ENCODE measurements at places on chromosomes 4 and X. TPM values are rescaled to one million over a fixed set of nuclear protein-coding genes. Genes with fewer than 3 reads are reported as not detected.

- DNase-seq, result no peak
Measured at GRCh38 chr4:182644683-182645050, 272.5 kb downstream of the DCTD start.

GRCh38 chrX:41381685-41382084, 47.7 kb downstream of the DDX3X start:
- peak; percentile 66 for DNase-seq

DNA sequence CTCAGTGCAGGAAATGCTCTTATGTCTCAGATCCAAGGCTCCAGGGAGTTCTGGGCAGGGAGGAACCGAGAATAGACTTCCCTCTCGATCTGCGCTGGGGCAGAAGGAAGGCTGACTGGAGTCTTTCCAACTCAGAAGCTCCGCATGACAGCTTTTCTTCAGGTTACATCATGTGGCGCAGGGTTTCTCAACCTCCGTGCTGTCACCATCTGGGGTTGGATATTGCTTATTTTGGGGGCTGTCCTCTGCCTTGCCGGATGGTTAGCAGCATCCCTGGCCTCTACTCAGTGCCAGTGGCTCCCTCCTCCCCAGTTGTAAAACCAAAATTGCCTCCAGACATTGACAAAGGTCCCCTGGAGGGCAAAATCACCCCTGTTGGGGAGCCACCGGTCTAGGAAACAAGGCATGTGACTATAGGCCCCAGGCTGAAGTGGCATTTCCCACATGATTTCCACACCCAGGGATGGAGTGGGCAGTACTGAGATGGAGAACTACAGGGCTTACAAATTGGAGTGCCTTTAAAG, 21.4 kb downstream of the REELD1 start:
- no peak for DNase-seq

GRCh38 chr4:90904021-90904420, 776.8 kb downstream of the CCSER1 start:
- no peak for DNase-seq

DNA sequence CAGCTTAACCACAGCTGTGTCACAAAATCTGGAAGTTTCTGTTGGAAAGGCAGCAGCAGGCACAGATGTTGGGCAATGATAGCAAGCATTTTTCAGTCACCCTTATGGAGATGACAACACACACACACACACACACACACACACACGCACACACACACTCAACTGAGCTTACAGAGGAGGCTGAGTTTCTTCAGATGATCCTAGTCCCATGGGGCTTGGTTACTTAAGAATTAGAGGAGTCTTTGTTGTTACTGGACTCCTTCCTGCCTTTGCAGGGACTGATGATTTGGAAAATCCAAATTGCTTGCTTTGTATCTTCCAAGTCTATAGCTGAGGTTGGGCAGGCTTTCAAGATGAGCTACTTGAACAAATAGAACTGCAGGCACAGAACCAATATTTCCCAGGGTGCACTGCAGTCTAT, 740.1 kb upstream of the PITX2 start:
- DNase-seq, result no peak

DNA sequence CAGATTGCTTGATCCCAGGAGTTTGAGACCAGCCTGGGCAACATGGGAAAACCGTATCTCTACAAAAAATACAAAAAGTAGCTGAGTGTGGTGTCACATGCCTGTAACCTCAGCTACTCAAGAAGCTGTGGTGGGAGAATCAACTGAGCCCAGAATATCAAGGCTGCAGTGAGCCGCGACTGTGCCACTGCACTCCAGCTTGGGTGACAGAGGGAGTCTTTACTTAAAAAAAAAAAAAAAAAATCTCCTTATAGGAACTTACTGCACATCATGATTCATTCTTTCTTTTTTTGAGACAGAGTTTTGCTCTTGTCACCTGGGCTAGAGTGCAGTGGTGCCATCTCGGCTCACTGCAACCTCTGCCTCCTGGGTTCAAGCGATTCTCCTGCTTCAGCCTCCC, 24.3 kb downstream of the UPF3B start:
- DNase-seq, result no peak

- no peak for DNase-seq
Measured at GRCh38 chr4:8025668-8026067, 86.0 kb upstream of the AFAP1 start.

DNA sequence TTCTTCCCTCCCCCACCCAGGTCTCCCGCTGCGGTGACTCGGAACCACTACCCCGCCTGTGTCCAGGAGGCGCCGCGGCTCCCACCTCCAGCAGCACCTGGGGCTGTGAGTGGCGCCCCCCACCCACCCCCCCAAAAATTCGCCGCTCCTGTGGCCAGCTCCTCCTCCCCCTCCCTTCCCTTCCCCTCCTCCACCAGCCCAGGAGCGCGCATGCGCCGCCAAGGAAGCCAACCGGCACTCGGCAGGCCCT, 278 bp downstream of the CLOCK start:
- DNase-seq, result no peak

DNA sequence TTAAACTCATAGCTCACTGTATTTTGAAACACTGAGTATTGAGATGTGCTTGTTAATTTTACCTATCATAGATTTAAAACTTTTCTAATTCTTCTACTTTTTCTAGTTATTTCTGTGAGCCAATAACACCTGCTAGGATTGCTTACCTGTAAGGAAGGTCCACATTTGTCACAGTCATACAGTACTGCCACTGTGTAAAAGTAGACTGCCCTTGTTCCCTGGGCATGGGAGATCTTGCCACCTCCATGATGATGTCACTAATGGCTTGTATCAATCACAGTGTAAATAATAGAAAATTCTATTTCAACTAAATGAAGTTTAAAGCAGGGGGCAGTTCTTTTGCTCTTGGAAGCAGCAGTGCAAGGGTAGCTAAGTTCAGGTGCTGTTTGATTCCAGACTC, 35.9 kb downstream of the GK start:
- no peak for DNase-seq

- no peak for DNase-seq
Measured at GRCh38 chrX:39808471-39808917, 289.3 kb downstream of the BCOR start.

- peak; percentile 7 for DNase-seq
Measured at GRCh38 chrX:153768311-153769157, 4.5 kb downstream of the PLXNB3 start.

DNA sequence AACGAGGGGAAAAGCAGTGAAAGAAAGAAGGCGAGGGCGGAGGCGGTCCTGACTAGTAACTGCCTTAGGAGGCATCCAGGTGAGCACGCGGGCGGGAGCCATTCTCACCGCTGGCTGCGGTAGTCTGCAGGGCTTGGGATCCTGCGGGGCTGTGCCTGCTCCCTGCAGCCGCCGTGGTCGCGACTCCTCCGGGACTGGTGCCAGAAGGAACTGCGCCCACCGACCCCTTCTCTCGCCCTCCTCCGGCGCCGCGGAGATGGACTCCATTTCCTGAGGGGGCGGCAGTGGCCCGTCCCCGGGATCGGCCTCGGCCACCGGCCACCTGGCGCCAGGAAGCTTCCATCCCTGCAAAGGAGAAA, 543 bp downstream of the NFXL1 start:
- DNase-seq, result peak; percentile 50

GDPD2 gene
- 1.6 TPM for total RNA-seq

PRDM5 gene
- total RNA-seq, result 6.4 TPM

PDE6B gene
- total RNA-seq, result 0.95 TPM

AR gene
- total RNA-seq, result 2.0 TPM

YY2 gene
- total RNA-seq, result 1.6 TPM

PGK1 gene
- 207 TPM for total RNA-seq

DMP1 gene
- total RNA-seq, result not detected

JAKMIP1 gene
- total RNA-seq, result not detected

FMR1NB gene
- total RNA-seq, result not detected

VCX gene
- not detected for total RNA-seq

Data from transverse colon (tissue), 4 donors.